ENCODE measurements at places on chromosomes 6 and 20.

DNA sequence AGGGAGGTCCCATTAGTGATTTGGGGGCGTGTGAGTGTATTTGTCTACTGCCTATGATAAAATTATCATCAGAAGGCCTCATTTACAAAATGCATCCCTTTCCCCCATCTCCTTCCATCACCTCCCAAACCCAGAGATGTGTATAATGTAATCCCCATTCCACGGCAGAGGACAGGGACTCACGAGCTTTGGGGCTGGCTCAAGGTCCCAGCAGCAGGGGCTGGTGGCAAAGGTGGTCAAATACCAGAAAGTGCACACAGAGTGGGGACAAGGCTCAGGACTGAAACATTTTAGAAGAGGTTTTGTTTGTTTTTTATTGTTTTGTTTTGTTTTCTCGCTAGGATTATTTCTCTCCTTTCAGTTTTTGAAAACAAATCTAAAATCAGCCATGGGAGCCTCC is 68.5 kb upstream of the TOP1 start:
- no peak for DNase-seq

- no peak for DNase-seq
These were observed 49.8 kb upstream of the OR14J1 start for GRCh38 chr6:29251736-29252135.

- no peak for DNase-seq
These were observed 40.1 kb upstream of the DYNLRB1 start for GRCh38 chr20:34475979-34476736.

GRCh38 chr6:25671652-25672051 is 19.6 kb downstream of the SCGN start:
- DNase-seq: no peak

GRCh38 chr6:6980999-6981597 is 126.7 kb upstream of the RREB1 start:
- DNase-seq: no peak

Data from stimulated activated CD4-positive, alpha-beta T cell treated with anti-CD3 and anti-CD28 coated beads, Interleukin-2, amount 100 ng/mL, for 4 hours (primary cell).